Fibroblast of skin of back (primary cell): ENCODE measurements at places on chromosomes 4 and X.
A peak's percentile ranks its signal among the peaks of the same experiment; 100 is the strongest.

DNA sequence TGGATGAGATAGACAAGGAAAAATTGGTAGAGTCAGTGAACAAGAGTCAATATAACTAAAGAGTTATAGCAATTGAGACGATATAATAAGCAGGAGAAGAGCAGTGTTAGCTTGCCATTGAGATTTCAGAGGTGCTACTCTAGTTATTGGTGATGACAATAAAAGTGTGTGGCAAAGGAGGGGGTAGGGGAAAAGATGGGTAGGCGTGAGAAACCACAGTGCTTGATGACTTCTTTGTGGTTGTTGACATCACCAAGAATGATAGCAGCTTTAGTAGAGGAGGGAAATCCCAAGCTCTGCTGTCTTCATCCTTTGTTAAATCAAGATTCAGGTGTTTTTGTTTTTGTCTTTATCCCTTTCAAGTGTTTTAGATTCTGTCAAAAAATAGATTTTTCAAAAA lies 179.9 kb upstream of the PPP3CA start:
- no peak for DNase-seq

DNA sequence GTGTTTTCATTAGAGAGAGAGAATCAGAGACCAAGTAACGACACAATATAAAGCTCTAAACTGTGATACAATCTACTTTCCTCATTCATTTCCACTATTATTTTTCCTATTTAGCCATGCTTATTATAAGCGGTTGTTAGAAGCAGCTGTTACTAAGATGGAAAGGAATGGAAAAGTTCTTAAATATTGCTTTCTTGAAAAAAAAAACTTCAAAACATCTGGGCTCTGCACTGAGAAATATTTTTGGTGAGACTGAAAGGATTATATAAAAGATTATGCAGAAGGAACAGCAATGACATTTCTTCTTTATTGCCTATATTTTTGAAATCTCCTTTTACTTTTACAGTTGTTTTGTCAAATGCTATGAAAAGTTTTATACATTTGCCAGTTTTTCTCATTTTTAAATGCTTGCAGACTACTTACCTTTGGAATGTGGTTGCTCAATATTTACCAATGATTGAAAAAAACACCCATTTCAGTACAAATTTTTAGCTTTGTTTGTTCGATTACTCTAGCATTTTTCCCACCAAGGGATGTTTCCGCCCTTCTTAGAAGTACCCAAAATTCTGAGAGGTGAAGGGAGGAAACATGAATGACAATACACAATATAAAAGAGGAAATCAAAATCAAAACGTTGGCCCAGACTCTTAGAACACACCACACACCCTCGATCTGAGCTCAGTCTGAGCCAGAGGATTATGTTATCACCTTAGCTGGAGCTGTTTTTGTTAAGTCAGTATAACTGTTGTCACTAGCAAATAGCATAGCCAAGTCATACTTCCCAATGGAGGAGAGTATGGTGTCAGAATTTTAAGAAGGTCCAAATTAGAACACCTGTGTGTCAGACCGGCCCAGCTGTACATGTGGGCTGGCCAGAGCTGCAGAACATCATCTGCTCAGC lies 18.4 kb downstream of the DKK2 start:
- no peak for DNase-seq

GRCh38 chrX:129721870-129722269 lies 16.9 kb upstream of the XPNPEP2 start:
- no peak for DNase-seq

- no peak for DNase-seq
Measured at GRCh38 chr4:73606465-73606974, 13.7 kb downstream of the RASSF6 start.

GRCh38 chrX:68994891-68995255 lies 166.1 kb downstream of the EFNB1 start:
- no peak for DNase-seq

GRCh38 chr4:142091085-142091513 lies 454.7 kb downstream of the IL15 start:
- peak; percentile 73 for DNase-seq
